ENCODE measurements at places on chromosomes 7 and 10.

GRCh38 chr7:97971120-97971989, 18.6 kb downstream of the OCM2 start:
- DNase-seq = peak; percentile 23

GRCh38 chr7:66054063-66054462, 21.6 kb upstream of the ASL start:
- DNase-seq = no peak

- no peak for DNase-seq
Measured at GRCh38 chr7:21064698-21065648, 278.3 kb upstream of the SP8 start.

DNA sequence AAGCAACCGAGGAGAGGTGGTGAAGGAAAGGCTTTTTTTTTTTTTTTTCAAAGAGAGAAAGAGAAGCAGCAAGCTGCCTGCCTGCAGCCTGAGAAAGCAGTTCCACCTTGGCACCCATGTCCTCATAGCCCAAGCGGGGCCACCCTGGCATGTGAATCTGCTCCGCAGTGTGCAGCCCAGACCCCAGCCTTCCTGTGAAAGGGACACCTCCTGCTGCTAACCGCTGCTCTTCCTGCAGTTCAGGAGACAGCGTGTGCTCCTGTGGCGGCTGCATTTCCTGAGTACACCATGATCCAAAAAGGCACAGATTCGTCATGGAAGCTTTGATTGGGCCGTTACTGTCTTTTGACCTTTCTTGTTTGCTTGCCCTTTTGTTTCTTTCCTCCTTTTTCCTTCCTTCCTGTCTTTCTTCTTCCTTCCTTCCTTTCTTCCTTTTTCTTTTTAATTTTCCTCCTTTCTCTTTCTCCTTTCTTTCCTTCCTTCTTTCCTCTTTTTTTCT, 38.1 kb downstream of the IKZF1 start:
- DNase-seq = peak; percentile 70

- no peak for DNase-seq
Measured at GRCh38 chr7:149735181-149735602, 38.2 kb downstream of the ZNF467 start.

- peak; percentile 35 for DNase-seq
Measured at GRCh38 chr7:94355454-94355853, 39.2 kb upstream of the COL1A2 start.

- DNase-seq = peak; percentile 43
Measured at GRCh38 chr10:72461085-72461484, 106.4 kb upstream of the DNAJB12 start.

DNA sequence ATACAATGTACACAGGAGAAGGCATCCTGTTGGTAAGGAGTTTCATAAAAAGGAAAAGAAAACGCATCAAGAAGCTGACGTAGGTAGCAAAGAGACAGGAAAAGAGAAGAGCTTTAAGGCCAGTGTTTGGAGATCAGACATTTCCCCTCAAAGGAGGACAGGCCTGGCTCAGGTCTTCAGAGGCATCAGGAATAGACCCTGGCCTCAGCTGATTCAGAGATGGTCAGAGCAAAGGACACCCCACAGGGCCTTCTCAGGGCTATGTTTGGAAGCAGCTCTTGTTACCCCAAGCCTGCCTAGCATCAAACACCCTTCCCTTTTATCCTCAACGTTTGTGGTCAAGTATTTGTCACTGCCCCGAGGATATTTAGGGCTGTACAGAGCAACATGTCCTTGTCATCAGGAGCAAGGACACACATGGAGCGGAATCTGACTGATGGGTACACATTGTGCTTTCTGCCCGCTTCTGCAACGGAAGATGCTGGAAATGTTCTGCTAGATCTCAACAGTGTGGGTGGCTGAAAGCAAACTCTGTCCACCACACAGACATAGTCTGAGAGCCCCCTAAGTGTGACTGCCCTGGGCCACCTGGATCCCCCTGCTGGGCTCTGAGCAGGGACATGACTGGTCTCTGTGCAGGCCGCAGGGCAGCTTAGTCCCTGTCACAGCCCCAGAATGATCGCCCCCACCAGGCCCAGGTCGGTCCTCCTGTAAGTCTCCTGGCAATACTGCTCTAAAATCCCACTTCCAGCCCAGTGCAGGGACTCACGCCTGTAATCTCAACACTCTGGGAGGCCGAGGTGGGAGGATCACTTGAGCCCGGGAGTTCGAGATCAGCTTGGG, 1.0 kb upstream of the ZDHHC4 start:
- no peak for DNase-seq

DNA sequence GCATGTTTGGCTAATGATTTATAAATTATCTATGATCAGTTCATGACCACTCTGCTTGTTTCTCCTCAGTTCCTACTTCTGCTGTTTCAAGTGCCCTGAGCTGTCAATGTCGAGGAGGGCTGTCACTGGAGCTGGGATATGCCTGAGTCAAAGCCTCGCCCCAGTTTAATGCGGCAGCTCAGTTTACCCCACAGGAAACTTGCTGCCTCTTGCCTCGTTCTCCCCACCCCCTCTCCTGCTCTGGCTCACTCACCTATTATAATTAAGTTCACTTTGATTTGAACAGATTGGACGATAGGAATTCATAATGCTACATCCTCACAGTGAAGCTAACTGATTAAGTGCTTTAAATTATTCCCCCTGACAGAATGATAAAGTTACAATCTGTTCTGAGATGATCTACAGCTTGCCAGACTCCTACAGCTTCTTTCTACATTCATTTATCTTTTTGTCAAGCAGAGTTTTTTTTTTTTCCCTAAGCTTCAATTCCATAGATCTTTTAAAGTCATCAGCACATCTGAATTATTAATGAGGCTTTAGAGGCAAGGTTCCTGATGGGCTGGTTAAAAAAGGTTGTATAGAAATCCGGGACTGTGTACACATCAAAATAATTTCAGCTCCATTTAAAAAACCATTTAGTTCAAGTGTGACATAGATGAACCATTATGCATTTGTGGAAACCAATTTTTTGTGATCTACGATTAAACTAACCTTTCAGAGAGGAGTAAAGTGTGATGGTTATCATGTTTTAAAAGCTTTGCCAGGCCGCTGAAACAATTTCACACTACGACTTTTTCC, 758.3 kb downstream of the KCNMA1 start:
- DNase-seq = no peak

DNA sequence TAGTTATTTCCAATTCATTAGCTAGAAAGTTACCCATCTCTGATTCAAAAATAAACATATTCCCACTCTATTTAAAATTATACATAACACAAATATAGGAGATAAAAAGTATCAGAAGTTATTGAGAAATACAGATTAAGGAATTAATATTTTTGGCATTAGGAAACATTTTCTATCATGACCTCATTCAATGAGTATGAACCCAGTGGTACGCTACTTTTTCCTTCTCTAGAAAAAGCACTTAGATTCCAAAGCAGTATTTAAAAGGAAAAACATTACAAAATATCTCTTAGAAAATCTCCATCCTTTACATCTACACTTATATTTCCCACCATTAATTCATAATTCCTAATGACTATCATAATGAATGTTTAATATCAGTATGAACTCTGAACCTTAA, 240.6 kb upstream of the GNAI1 start:
- DNase-seq = peak; percentile 69

- peak; percentile 21 for DNase-seq
Measured at GRCh38 chr7:42692621-42693020, 219.2 kb downstream of the C7orf25 start.

DNA sequence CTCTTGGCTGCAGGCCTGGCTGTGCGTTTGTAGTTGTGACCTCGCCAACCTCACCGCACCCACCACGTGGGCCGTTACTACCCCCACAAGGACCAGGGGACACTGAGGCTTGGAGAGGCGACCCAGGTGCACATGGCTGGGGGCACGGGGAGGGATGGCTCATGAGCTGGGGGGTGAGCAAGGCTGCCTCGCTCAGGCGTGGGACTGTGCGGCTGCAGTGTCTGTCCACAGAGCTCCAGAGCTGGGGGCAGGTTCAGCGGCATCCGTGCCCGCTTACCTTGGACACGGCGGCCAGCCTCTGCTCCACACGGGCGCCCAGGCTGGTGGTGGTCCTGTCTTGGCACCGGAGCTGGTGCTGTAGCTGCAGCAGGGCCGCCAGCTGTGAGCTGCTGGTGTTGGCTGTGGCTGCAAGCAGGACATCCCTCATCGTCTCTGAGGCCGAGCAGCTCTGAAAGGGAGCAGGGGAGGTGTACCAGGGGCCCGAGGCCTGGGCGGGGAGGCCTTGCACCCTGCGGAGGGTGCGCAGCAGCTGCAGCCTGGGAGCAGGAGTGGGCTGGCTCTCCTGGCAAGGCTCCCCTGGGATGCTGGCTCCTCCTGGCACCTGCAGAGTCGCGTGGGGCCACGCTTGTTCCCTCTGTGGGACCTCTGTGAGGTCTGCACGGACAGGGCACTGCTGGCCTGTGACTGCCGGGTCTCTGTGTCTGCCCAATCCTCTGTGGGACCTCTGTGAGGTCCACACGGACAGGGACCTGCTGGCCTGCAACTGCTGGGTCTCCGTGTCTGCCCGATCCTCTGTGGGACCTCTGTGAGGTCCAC, 60.0 kb upstream of the NKX6-2 start:
- DNase-seq = no peak

- no peak for DNase-seq
Measured at GRCh38 chr10:132280646-132281074, 27.1 kb downstream of the STK32C start.

- DNase-seq = peak; percentile 52
Measured at GRCh38 chr10:117214401-117214800, 17.1 kb downstream of the KCNK18 start.

DNA sequence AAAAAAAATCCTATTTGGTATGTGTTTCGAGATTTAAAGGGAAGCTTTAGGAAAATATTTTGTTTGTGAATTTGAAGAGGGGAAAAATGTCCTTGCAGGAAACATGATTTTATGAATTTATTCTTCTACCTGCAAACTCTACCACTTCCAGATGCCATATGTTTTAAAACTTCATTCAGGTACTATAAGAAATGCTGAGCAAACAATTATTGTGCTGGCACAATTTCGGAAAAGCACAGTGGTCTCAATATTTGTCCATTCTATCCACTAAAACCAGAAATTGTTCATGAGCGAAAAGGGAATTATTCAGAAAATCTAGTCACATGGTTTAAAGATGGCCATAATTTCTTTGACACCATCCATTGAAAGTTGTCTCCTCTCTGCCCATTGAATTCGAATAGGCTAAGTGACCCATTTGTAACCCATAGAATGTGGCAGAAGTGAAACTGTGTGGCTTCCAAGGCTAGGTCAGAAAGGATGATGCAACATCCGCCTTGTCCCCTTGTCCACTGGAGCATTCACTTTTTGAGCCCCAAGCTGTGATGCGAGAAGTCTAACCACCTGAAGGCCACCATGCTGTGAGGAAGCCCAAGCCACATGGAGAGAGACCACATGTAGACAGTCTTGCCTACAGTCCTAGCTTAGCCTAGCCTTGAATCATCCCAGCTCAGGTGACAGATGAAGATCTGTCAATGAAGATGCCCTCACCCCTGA, 189.8 kb upstream of the PRKCQ start:
- DNase-seq = no peak

- no peak for DNase-seq
Measured at GRCh38 chr7:15218261-15218660, 315.7 kb upstream of the DGKB start.

- DNase-seq = peak; percentile 46
Measured at GRCh38 chr7:5077740-5078139, 32.1 kb downstream of the RBAK start.

DNA sequence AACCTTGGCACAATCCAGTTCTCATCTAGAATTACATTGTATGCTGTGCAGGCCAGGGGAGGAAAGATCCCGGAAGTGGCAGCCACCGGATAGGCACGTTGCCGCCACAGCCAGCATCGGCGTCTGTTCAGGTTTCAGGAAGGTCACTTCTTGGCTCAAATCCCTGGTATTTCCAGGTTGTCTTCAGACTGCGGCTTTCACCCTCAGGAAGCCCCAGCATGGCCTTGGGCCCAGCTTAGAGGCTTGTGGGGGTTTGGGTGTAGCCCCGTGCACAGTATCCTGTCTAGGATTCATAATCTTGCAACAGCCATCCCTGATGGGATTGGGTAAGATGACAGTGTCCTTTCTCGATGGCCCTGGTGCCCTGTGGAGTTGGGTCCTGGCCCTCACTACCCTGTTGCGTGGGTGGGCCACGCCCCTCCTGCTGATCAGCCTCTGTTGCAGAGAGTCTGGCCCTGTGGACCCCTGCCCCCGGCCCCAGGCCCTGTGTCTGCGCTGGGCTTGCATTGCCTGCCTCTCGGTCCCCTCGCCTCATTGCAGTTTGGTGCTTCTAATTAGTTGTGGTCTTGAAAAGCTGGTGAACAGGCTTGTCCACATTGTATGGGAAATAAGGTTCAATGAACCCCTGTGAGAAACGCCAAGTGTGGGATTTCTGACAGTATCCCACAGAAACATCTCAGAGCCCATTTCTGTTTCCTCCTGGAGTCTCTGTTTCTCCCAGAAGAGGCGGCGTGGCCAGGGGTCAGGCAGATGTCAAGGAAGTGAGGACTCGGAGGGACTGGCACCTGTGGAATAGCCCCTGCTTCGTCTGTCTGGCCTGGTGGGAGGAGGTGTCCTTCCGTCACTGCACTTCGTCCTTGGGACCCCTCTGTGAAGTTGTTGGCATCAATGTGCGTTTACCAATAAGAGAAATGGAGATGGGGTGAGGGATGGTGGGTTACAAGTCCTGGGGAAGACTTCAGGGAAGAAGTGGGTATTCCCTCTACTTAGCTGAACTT, 77.5 kb downstream of the MGMT start:
- DNase-seq = no peak

GRCh38 chr10:98425511-98426352, 10.8 kb upstream of the PYROXD2 start:
- peak; percentile 65 for DNase-seq

- DNase-seq = no peak
Measured at GRCh38 chr7:102983602-102984001, 70.8 kb downstream of the LRRC17 start.

GRCh38 chr7:147607157-147607800, 983.3 kb upstream of the C7orf33 start:
- DNase-seq = no peak

DNA sequence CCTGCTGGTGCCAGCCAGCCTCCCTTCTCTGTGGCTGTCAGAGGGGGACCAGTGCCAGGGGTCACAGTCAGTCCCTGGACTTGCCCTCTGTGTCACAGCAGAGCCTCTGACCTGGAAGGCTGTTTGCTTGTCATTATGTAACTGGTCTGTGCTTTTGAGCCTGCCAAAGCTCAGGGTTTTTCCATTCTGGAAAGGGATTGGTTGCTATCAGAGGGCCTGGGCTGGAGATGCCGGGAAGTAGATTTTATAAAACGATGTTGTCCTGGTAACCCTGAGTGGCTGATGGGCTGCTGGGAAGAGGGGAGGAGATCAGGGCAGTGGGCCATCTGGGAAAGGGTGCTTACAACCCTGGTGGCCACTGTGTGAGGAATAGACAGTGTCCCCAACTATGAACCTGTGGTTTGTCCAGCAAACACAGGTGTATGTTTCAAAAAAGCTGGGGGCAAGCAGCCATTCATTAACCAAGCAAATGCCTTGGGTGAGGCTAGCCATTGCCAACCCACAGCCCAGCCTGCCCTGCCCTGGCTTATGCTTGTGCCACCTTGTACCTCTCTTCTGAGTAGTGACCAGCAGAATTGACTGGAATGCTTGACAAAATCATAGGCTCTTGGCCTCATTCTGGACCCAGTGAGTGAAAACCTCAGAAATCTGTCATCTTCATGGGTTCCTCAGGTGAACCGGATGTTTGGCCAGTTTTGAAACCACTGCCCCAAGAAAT, 21.6 kb downstream of the SFTPD start:
- no peak for DNase-seq

GRCh38 chr7:115851291-115851690, 179.3 kb downstream of the TFEC start:
- DNase-seq = peak; percentile 82
